ENCODE measurements at places on chromosomes 1 and 21. TPM values are rescaled to one million over a fixed set of nuclear protein-coding genes. Genes with fewer than 3 reads are reported as not detected.

DNA sequence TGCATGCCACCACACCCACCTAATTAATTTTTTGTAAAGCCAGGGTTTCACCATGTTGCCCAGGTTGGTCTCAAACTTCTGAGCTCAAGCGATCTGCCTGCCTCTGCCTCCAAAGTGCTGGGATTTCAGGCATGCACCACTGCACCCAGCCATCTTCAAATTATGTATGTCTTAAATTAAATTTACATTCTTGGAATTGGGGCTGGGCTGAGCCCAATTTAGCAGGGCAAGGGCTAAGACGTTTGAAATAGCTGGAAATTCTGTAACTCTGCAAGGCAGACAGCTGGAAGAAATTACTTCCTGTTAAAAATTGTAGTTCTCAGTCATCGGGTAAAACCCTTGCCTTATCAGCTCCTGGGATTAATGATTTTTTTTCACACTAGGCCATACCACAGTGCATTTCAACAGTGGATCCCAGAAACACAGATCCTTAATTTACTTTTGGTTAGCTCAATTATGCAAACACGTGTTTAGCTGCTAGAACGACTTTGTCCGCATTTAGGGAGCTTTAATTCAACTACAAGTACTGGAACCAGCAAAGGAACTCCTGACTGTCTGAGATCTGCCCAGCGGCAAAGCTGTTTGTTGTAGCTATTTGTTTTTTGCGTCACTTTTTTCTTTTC, 83.3 kb downstream of the OLFML3 start:
- no peak for DNase-seq
- H3K27me3 ChIP-seq: no peaks in the 10 kb centered on the region
- no peaks in the 10 kb centered on the region for H3K4me1 ChIP-seq
- H3K4me3 ChIP-seq: no peak overlapping the region

DNA sequence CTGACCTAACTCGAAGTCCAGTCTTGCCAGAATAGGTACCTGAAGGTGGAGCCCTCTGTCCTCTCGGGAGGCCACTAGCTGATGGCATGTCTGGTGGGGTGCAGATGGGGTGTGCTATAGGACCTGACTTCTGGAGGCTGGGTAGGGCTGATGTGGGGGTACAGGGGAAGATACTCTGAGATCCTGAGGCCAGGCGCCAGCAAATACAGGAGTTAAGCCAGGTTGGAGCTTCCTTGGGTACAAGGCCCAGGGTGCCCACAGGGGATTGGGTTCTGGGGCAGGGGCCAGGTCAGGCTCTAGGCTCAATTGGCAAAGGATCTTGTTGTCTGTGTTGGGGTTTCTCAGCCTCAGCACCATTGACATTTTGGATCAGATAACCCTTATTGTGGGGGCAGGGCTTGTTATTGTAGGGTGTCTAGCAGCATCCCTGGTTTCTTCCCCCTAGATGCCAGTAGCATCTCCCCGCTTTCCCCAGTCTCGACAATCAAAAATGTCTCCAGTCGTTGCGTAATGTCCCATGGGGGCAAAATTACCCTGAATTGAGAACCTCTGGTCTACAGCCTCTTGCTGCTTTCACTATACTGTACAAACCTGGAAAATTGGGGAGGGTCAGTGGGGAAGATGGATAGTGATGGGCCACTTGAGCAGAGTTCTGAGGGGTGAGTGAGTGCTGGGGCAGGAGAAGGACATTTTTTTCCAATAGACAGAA, 9.2 kb downstream of the PTPRF start:
- H3K27me3 ChIP-seq: no peaks in the 10 kb centered on the region
- H3K36me3 ChIP-seq: no peaks in the 10 kb centered on the region
- peak; percentile 47 for DNase-seq
- H3K4me3 ChIP-seq: no peak overlapping the region

GRCh38 chr1:221873673-221874072, 131.8 kb upstream of the DUSP10 start:
- DNase-seq: no peak
- no peaks in the 10 kb centered on the region for H3K4me1 ChIP-seq
- no peak overlapping the region for H3K4me3 ChIP-seq

DNA sequence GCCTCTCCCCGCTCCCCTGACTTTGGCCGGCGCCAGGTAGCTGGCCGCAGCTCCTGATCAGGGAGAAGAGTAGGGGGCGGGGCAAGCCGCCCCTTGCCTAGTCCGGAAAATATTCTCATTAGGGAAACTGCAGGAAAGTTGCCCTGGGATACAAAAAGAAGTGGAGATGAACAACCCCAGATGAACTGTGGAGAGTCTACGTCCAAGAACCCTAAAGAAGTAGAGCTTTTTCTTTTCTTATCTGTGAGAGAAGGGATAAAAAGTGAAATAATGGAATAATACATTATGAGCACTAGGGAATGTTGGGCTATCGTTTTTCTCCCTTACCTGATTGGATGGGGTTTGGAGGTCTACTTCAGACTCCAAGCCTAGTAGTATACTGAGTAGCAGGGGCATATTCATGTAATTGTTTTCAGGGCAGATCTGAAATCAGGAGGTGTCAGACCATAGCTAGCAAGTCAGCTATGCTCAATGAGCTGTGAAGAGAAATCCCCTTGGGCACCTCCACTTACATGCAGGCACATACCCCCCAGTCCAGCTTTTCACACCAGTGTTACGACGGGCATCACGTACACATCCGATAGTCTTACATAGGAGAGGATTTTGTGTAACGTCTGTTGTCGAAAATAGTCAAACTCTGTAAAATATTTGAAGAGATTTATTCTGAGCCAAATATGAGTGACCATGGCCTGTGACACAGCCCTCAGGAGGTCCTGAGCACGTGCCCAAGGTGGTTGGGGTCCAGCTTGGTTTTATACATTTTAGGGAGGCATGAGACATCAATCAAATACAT, 1.7 kb upstream of the DUSP10 start:
- H3K36me3 ChIP-seq: peaks cover 4% of the 10 kb centered on the region
- no peak for DNase-seq
- peak overlapping the region; percentile 76 for H3K4me3 ChIP-seq
- H3K4me1 ChIP-seq: peaks cover 17% of the 10 kb centered on the region
- peak overlapping the region; percentile 96 for H3K27ac ChIP-seq

DNA sequence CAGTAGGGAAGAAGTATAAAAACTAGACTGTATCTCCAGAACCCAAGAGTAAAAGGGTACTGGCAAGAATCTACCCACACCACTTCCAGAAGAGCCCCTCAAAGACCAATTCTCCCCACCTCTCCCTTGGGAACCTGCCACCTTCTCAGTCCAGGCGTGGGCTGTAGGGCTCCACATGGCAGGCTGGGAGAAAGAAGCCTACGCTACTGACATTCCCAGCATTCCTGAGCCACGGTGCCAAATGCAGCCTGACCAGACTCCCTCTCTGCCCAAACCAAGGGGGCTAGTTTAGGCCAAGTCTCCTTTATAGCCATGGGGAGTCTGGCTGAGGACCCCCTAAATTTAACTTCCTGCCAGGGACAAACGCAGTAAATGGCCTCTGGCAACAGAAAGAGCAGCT, 2.0 kb downstream of the UBE2Q1 start:
- peak overlapping the region; percentile 51 for H3K27ac ChIP-seq
- no peaks in the 10 kb centered on the region for H3K27me3 ChIP-seq
- peaks cover 44% of the 10 kb centered on the region for H3K36me3 ChIP-seq
- H3K4me1 ChIP-seq: peaks cover 25% of the 10 kb centered on the region
- H3K4me3 ChIP-seq: peak overlapping the region; percentile 71
- no peak for DNase-seq

GRCh38 chr1:246528933-246529731, 22.1 kb upstream of the SMYD3 start:
- H3K36me3 ChIP-seq: no peaks in the 10 kb centered on the region
- H3K4me1 ChIP-seq: no peaks in the 10 kb centered on the region
- no peak for DNase-seq
- H3K4me3 ChIP-seq: no peak overlapping the region

GRCh38 chr1:182299728-182300616, 91.6 kb downstream of the GLUL start:
- H3K27me3 ChIP-seq: no peaks in the 10 kb centered on the region
- H3K4me3 ChIP-seq: no peak overlapping the region
- peak overlapping the region; percentile 30 for H3K27ac ChIP-seq
- no peaks in the 10 kb centered on the region for H3K36me3 ChIP-seq
- H3K4me1 ChIP-seq: peaks cover 5% of the 10 kb centered on the region

DNA sequence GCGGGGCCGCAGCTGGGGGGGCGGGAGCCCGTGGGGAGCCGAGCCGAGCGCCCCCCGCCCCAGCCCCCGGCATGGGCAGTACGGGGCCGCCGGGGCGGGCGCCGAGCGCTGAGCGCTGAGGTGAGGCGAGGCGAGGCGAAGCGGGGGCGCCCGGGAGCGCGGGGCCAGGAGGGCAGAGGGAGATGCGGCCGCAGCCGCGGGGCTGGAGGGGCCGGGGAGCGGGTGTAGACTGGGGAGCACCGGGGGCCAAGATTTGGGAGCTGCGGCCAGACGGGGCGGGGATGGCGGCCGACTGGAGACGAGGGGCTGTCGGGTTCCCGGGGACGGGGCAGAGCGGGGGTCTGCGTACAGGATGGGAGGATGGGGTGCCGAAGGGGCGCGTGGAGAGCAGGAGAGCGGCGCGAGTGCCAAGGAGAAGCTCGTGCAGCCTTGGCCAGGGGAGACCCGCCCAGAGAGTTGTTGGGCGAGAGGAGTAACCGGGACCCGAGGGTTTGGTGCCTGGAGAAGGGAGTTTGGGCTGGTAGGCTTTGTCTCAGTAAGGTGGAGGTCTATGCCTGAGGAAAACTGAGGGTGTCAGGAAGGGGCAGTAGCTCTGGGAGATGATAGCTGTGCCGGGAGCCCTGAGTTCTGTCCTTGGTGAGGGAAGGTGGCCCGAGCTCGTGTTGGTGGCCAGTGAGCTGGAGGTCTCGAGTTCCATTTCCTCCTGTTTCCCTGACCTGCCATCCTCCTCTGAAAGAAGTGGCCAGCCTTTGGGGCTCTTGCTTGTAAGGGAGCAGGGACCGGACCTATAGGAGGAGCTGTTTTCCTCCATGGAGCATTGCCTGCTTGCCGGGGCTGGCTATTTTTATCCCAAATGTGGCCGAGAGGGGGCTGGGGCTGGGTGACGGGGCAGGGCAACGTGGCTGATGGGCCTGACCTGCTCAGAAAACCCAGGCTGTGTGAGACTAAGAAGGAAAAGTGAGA, 539 bp downstream of the ATP8B2 start:
- peak overlapping the region; percentile 72 for H3K4me3 ChIP-seq
- H3K27ac ChIP-seq: peak overlapping the region; percentile 87
- DNase-seq: no peak
- no peaks in the 10 kb centered on the region for H3K27me3 ChIP-seq

- peak; percentile 61 for DNase-seq
- H3K36me3 ChIP-seq: no peaks in the 10 kb centered on the region
- H3K4me3 ChIP-seq: no peak overlapping the region
- H3K27me3 ChIP-seq: peaks cover 29% of the 10 kb centered on the region
Observed at GRCh38 chr1:3657578-3658230, 5.4 kb downstream of the TP73 start.

DNA sequence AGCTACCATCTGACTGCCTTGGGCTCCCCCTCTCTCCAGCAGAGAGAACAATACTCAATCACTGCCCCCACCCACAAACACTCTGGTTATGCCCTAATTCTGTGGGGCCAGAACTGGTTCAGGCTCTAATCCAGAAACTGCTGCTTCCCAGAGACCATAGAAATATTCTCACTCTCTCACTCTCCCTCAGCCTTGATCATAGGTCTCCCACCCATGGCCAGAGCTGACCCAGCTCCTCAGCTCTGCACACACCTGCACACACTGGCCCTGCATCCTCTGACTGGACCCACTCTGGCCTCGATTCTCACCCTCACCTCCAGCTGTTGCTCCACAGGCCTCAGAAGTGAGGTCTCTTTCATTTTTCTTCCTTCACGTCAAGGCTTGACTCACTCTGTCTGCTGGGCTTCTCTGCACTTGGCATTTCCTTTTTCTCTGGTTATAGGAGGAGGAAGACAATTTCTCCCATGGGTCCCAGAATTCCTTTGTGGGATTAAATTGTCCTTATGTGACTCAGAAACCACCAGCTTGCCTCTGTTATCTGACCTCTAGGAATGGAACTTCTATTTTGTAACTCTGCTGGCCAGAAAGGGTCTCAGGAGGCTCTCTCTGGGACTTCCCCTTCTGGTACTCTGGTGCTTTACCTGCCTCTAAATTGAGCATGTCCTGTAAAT, 15.6 kb upstream of the ZMYM6 start:
- DNase-seq: no peak
- no peak overlapping the region for H3K27ac ChIP-seq
- no peaks in the 10 kb centered on the region for H3K27me3 ChIP-seq
- no peaks in the 10 kb centered on the region for H3K36me3 ChIP-seq
- H3K4me1 ChIP-seq: no peaks in the 10 kb centered on the region

GRCh38 chr1:16006552-16007485, 2.8 kb downstream of the SRARP start:
- no peak overlapping the region for H3K4me3 ChIP-seq
- DNase-seq: no peak
- H3K4me1 ChIP-seq: no peaks in the 10 kb centered on the region
- no peaks in the 10 kb centered on the region for H3K27me3 ChIP-seq

GRCh38 chr1:183645531-183645930, 7.6 kb downstream of the APOBEC4 start:
- no peaks in the 10 kb centered on the region for H3K27me3 ChIP-seq
- no peak for DNase-seq
- H3K4me3 ChIP-seq: no peak overlapping the region
- H3K36me3 ChIP-seq: no peaks in the 10 kb centered on the region

GRCh38 chr1:111754984-111755330, 744 bp upstream of the DDX20 start:
- H3K36me3 ChIP-seq: peaks cover 23% of the 10 kb centered on the region
- peak overlapping the region; percentile 97 for H3K4me3 ChIP-seq

DNA sequence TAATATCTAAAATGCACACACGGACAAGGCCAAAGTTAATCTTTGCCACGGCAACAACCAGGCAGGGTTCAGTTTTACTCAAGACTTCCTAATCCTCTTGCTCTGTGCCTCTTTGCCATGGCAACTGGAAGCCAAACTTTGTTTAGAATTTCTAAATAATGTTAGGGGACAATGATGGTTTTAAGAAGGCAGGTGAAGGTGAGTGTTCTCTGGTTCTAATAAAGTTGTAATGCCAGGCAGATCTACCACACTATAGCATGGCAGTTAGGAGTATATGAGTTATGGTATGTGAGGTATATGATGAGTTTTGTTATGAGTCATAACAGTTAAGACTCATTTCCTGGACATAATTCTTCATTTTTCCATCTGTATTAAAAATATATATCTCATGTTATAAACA, 2.7 kb downstream of the PTPRC start:
- H3K4me1 ChIP-seq: no peaks in the 10 kb centered on the region
- DNase-seq: no peak
- peak overlapping the region; percentile 47 for H3K4me3 ChIP-seq
- H3K36me3 ChIP-seq: no peaks in the 10 kb centered on the region
- H3K27ac ChIP-seq: peak overlapping the region; percentile 88
- no peaks in the 10 kb centered on the region for H3K27me3 ChIP-seq

DNA sequence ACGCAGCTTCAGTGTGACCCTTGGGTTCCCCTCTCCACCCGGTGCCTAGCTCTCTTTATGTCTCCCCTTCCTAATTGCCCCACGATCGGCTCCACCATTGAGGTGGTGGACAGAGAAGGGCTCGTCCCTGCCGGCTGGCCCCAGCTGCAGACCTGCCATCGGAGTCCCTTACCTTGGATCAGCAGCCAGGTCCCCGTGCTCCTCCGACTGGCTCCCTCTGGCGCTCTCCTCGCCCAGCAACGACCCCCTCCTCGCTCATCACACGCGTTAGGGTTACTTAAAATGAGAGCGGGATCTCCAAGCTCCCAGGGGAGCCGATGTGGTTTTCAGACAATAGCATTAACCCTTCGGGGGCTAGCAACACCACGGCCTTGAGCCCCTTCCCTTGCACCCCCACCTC, 8.1 kb upstream of the ETV3L start:
- H3K4me3 ChIP-seq: no peak overlapping the region
- peak; percentile 43 for DNase-seq
- no peaks in the 10 kb centered on the region for H3K36me3 ChIP-seq

ADAM30 gene
- total RNA-seq: not detected

CCDC27 gene
- not detected for total RNA-seq

LEPR gene
- 38.0 TPM for total RNA-seq

PLEKHN1 gene
- total RNA-seq: 2.1 TPM

CELA3B gene
- not detected for total RNA-seq

NPR1 gene
- 69.4 TPM for total RNA-seq
